ENCODE measurements at places on chromosomes 3 and 15.

GRCh38 chr3:5047764-5048419, 68.7 kb downstream of the BHLHE40 start:
- DNase-seq = no peak

DNA sequence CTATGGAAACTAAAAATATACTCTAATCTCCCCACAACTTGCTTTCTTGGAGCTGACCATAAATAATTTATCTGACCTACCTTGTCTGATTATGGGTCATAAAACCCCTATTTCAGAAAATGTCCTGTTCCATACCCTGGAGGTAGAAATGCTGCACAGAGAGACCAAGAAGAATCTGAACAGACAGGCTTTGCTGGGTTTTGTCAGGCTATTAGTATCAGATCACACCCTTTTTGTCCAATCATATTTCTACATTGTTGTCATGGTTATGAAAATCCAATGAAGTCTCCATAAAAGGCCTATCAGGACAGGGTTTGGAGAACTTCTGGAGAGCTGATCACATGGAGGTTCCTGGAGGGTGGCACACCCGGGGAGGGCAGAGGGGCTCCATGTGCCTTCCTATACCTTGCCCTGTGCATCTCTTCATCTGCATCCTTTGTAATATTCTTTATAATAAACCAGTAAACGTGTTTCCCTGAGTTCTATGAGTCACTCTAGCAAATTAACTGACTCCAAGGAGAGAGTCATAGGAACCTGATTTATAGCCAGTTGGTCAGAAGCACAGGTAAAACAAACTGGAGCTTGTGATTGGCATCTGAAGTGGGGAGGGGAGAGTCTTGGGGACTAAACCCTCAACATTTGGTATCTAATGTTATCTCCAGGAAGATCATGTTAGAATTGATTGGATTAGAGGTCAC, 58.1 kb downstream of the NGLY1 start:
- no peak for DNase-seq

DNA sequence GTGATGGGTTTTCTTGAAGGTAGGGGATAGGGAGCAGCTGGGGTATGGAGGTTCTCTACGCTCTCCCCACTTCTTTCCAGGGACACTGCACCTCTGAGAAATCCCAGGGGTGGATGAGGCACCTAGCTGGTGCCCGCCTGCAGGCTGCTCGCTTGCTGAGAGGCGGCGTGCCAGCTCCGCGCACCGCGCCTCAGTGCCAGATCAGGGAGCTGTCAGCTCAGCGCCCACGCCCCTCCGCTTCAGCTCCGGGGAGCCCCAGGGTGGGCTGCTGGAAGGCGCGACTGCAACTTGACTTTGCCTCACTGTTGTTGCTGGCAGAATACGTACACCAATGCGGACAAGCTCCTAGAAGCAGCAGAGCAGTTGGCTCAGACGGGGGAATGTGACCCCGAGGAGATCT, 345.7 kb upstream of the UMPS start:
- DNase-seq = no peak

GRCh38 chr15:54789376-54789775, 407.4 kb downstream of the RSL24D1 start:
- DNase-seq = no peak

GRCh38 chr3:196287090-196287439, 461 bp downstream of the PCYT1A start:
- no peak for DNase-seq

DNA sequence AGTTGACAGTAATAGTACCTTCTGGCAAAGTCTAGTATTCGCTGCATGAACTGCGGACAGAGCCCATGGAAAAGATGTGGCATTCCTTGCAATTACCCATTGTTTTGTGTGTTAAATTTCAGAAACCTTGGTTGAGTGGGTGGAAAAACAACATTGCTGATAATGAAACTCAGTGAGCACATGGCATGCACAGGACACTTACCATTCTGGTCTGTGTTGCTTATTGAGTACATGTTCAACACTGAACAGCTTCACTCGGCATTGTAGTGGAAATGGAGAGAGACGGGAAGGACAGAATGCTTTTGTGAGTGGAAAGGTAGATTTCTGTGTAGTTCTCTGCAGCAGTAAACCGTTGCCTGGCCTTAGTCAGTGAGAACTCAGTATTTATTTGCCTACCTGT, 165.3 kb downstream of the FNDC3B start:
- DNase-seq = no peak

- no peak for DNase-seq
Measured at GRCh38 chr3:164515256-164515655, 563.0 kb downstream of the SI start.

DNA sequence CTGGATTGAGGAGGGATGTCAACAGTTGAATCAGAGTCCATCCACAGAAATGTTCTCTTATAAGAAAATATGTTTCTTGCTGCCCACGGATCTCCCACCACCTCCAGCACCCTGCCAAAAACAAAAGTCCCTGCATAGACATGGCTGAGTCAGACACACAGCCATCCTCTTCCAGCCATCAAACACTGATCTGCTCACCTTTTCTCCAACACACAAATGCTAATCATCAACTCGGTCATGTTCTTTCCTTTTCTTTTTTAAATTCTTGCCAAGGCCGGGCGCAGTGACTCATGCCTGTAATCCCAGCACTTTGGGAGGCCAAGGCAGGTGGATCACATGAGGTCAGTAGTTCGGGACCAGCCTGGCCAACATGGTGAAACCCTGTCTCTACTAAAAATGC, 110.7 kb upstream of the IL12A start:
- no peak for DNase-seq

DNA sequence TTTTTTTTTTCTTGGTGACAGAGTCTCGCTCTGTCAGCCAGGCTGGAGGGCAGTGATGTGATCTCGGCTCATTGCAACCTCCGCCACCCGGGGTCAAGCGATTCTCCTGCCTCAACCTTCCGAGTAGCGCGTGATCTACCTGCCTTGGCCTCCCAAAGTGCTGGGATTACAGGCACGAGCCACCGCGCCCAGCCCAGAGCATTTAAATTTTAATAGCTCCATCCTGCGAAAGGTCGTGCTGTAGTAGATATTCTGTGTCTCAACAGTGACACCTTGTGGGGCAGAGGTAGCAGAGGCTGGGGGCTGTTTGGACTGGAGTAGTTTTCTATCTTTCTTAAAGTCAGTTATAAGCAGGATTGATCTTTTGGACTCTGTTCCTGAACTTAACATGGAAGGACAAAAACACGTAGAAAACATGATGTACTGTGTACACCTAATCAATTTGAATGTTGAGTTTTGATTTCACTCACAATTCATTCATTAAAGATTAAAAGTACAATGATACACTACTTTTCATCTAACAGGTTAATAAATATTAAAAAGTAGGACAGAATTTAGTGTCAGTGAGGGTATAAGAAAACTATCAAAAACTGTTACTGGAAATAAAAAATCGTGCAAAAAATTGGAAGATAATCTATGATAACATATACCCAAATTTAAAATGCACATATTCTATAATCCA, 11.0 kb upstream of the PDCD6IP start:
- DNase-seq = peak; percentile 1

GRCh38 chr3:29181872-29182271, 99.0 kb upstream of the RBMS3 start:
- DNase-seq = no peak

DNA sequence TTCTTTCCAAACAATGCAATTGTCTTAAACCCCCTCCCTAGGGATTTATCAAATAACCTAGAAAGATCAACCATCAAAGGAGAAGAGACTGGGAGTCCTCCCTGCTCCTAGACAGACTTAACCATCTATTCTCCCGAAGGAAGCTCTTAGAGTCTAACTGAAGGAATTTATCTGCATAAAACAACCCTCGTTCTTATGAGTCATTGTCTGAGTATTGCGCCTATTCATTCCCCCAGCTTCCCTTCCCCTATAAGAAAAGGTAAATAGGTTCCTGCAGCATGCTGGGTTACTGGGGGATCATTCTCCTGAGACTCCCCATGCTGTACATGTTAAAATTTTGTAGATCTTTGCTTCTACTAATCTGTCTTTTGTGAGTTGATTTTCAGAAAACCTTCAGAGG, 412.7 kb downstream of the OCA2 start:
- DNase-seq = no peak

DNA sequence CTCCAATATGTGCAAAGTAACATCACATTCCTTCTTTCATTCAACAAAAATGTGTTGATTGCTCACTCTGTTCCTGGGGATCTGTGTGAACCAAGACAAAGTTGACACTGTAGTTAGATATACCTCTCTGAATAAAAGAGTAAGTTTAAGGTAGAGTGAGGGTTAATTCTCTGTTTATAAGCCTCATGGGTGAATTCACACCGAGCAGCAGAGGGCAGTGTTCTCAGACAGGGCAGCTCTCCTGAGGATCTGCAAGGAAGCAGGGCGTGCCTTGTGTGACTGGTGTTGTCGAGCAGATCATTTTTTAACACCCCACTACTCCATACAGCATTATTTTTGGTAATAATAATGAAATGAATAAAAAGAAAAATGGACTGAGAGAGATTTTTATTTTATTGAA, 34.4 kb downstream of the PAQR9 start:
- DNase-seq = no peak

GRCh38 chr3:155640098-155640497, 104.8 kb downstream of the PLCH1 start:
- no peak for DNase-seq

GRCh38 chr15:80031841-80032240, 27.6 kb upstream of the ZFAND6 start:
- no peak for DNase-seq

DNA sequence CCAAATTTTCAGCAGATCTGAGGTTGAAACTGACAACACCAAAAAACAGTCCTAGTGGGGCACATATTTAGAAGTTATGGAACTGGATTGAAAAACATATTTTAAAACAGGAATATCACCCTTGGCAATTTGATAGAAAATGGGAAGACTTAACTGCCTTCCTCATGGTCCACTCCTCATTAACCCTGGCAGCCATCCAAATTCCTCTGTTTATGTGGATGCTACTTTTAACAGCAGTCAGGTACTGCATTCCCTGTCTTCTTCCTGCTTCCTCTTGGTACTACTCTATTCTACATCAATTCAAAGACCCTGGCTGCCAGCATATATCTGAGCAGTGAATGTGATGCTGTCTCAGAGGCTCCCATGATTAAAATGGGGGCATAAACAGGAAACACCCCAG, 54.3 kb downstream of the PDE8A start:
- no peak for DNase-seq
